Stimulated activated CD4-positive, alpha-beta T cell treated with anti-CD3 and anti-CD28 coated beads, Interleukin-1b, Interleukin-23, amount 100 ng/mL, for 24 hours (primary cell): ENCODE measurements at places on chromosomes 5 and 9.

DNA sequence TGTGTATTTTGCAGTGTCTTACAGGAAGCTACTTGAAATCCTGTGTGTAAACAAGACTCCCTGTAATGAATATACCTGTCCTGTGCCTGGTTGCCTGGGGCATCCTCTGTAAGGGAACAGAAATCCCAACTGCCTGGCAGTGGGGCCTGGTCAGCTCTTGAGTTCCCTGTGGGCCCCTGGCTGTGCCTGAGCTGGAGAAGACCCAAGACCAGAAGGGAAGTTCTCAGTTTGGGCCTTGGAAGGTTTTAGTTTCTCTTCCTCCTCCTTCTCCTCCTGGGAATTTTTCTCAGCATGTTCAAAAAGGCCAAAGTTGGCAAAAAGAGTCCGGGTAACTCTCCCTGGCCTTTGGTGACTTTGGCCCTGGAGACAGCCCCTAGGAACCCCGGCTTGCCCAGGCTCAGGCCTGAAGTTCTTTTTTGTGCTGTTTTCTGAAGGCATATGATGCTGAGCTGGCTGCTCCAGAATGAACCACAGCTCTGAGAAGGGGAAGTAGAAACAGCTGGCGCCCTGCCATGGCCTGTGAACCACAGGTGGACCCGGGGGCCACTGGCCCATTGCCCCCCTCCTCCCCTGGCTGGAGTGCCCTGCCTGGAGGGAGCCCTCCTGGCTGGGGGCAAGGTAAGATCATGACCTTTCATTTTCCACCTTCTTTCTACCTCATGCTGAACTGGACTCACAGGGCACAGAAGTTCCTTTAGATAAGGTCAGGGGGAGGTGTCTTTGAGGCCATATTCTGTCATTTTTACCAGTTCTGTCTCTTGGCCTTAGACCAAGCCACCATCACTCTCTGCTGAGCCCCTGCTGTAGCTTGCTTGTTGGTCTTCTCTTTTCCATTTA lies 5.8 kb downstream of the TMEM268 start:
- DNase-seq: no peak

DNA sequence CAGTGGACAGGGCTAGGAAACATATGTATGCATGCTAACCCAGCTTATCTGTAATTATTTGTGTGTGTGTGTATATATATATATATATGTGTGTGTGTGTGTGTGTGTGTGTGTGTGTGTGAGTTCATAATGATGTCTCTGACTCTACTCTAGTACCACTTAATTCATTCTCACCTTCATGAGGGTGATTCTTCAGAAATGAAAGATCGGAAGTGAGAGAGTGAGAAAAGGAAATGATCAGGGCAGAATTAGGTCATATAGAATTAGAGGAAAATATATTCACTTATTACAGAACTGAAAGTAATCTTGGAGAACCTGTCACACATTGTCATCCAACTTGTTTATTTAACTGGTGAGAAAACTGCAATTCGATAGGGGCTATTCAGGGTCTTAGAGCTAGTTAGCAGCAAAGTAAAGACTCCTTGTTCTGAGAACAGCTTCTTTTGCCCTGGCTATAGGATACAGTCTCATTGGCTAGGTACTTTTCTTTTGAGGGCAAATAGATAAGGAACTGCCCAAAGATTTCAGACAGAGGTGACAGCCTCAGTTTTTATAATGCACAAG lies 58.8 kb downstream of the C9orf153 start:
- DNase-seq: no peak

- no peak for DNase-seq
Observed at GRCh38 chr5:79378510-79379186, 135.3 kb downstream of the HOMER1 start.

DNA sequence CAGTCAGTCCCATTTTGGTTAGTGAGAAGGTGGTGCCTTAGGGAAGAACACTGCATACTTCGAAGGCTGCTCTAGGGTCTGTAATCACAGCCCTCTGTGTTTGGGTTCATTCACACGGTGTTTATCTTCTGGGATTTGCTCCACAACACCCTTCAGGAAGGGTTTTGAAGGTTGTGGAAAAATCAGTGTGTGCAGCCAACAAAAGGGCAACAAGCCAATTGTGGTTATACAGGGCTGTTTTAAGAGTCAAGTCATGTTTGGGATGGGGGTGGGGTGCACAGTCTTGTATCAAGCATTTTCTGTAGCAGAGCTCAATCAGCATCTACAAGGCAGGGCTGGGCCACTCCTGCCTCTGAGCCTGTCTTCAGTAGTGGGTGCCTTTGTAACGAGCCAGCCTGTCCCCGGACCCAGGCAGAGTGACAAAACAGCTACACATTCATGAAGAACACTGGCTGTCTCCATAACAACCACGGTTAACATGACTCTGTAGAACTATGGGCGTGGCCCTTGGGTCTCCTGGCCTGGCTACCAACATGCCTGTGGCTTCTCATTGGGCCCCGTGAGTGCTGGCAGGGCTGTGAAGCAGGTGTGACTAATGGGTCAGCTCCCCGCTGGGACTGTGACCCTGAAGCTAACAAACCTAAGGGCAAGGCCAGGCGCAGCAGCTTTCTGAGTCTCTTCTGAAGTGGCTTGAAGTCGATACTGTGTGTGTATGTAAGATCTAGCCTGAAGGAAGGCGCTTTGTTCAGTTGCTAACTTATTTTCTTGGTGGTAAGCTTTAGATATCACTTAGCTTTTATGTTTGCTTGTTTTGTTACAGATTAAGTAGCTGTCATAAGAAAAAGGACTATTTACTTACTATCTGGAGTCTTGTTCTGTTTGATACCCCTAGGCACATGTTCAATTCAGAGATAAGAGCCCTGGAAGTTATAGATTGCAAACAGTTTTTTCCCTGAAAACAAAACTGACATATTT lies 27.9 kb upstream of the GOLM1 start:
- DNase-seq: no peak

GRCh38 chr9:90607701-90608516 lies 34.7 kb downstream of the DIRAS2 start:
- DNase-seq: no peak

GRCh38 chr9:114883709-114884108 lies 46.7 kb downstream of the TNFSF8 start:
- DNase-seq: no peak

- no peak for DNase-seq
Observed at GRCh38 chr5:167217097-167217743, 1074.2 kb upstream of the WWC1 start.

GRCh38 chr5:62671479-62671878 lies 92.9 kb downstream of the LRRC70 start:
- DNase-seq: no peak

DNA sequence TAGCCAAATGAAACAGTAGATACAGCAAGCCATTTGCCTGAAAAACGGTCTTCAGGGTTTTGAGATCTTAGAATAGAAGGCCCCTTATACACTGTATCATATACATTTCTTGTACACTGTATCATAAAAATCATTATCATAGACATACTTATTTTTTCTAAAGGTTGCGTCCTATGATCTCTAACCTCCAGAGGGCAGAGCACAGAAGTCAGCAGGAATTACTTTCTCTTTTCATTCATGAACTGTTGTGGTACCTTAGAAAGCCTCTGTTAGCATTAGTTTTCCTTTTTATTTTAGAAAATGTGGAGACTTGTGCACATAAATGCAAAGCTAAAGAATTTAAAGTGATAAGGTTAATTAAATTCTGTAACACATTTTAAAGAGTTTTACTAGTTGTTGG lies 115.4 kb downstream of the OXCT1 start:
- DNase-seq: no peak

DNA sequence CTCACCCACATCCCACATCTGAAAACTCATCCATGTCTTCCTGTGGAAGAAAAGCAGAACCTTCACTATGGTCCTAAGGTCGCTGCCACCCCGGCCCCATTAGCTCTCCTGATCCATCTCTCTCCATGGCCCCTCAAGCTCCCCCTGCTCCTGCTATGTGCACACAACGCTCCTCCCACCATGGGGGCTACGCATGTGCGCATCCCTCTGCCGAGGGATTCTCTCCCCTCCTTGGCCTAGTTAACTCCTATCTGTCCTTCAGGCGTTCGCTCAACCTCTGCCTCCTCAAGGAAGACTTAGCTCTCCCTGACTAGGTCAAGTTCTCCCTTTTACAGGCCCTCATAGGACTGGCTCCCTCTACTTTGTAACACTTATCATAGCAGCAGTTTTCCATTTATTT lies 9.8 kb downstream of the AKNA start:
- no peak for DNase-seq

DNA sequence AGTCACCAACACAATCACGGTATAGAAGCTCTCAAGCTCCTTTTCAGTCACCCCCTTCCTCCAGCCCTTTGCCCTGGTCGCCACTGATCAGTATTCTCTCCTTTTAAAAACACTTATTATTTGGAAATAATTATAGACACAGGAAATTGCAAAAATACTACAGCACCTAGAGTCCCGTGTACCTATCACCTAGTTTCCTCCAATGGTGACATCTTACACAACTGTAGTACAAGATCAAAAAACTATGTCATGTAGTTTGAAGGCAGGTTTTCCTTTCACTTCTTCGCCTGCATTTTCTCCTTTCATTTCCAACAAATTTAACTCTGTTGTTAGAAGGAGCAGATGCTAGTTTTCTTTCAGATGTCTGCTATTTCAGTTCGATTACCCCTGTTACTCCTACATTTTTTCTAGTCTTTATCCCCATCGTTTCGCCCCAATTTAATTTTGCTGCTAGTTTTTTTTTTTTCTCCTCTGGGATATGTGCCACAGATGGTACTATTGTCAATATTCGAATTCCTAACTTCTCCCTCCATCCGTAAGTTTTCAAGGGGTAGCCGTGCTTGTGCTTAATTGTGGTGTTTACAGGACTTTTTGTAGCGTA lies 612 bp upstream of the ATG10 start:
- no peak for DNase-seq
